ENCODE measurements at places on chromosomes 5 and 9. TPM values are rescaled to one million over a fixed set of nuclear protein-coding genes. Genes with fewer than 3 reads are reported as not detected.
A peak's percentile ranks its signal among the peaks of the same experiment; 100 is the strongest.

Gene GRPEL2
- total RNA-seq = 19.4 TPM

DNA sequence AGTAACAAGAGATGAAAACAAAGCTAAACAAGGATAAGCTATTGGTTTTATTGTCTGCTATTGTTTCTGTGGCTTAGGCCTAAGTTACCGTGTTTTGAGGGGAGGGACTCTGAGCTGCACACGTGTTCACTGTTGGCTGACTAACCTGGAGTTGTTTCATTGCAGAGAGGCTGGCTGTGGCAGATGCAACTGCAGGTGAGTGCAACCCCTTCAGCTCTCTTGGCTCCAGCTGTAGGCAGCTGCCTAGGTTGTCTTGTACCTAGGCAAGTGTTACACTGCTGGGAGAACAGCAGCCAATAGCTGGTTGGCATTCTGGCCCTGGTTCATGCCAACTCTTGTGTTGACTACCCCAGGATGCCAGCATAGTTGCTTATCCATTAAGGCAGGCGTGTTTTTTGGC is 17.6 kb upstream of the MATR3 start:
- DNase-seq = no peak

Gene CREB3
- 68.4 TPM for total RNA-seq

DNA sequence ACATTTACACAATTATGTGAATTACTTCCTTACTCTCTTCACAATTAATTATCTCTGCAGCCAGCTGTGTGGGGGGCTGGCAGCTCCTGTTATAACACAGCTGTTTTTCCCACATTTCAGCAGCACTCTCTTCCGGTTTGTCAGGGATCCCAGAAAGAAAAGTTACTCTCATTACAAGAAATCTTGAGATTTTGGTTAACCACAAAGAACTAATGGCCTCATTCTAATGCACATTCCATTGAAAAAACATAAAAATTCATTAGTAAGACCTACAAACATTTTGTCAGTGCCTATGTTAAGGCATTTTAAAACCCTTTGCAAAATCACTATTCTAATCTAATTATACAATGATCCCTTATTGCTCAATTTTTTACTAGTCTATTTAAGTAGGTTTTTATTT is 64.1 kb downstream of the PDE4D start:
- DNase-seq = peak; percentile 76

DNA sequence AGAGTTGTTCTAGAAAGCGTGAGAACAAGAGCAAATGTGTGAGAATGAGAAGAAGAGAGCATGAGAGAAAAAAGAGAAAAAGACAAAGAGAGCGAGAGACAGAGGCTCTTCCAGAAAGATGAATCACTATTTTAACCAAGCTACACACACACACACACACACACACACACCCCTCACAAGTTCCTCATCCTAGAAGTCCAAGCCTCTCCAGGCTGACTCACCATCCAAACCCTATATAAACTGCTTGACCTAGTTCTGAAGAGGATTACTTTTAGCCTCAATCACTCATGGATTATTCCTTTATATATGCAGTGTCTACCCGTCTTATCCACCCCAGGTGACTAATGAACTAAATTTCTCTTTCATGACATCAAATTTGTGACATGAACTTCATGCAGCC is 37.6 kb downstream of the C9orf57 start:
- peak; percentile 52 for DNase-seq

DNA sequence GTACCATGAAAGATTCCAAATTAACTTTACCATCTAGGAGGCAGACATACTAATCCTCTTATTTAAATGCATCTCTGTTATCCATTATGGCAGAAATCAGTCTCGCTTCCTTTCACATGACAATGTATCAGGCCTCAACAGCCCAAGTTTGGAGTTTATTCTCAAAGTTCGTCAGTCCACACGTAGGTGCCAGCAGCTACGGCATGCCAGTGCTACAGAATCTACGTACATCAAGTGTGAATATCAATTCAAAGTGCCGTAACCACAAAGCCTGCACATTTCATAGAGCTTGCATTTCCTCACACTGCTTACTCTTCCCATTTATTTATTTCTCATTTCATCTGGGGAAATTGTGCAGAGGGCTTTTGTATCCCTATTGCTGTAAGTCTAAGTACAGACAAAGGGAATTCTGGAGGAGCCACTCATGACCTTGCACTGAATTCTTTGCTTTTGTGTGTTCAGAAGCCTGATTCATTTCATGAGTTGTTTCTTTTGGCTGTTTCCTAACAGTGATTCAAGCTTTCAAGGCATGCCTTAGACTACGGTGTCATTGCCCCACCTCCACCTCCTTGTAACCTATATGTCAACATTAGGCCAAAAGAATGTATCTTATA is 10.0 kb downstream of the ENC1 start:
- peak; percentile 47 for DNase-seq

DNA sequence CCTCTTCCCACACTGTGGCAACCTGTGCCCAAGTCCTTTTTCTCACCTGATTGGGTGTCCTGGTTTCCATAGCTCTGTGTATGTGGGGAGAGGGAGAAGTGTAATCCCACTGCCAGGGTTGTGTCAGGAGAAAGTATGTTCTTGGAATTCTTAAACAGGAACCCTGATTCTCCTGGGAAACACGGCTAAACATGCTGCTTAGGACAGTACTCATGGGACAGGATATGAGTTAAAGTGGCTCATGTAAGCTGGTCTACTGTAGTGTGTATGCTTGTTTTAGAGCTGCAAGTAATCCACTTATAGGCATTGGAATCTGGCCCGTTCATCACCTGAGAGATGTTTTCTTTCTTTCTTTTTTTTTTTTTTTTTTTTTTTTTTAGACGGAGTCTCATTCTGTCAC is 23.9 kb downstream of the ARHGEF28 start:
- no peak for DNase-seq

- no peak for DNase-seq
Observed at GRCh38 chr5:22699319-22699718, 153.8 kb downstream of the CDH12 start.

DNA sequence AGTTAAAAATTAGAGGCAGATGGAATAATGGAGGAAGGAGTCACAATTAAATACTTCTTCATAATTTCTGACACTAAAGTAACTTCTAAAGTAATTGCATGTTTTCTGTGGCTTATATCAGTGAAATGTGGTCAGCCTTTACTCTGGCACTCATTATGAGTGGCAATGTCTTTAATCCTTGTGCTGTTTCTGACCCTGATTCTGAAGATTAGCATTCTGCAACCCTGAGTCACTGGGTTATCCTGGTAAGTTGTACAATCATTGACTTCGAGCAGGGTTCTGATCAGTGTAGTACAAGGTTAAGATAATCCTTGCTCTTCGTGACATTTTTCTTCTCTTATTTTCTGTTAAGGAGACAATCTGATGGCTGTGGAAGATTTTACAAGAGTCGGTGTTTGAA is 379.4 kb upstream of the RORB start:
- no peak for DNase-seq

Gene OR1N1
- total RNA-seq = not detected

DNA sequence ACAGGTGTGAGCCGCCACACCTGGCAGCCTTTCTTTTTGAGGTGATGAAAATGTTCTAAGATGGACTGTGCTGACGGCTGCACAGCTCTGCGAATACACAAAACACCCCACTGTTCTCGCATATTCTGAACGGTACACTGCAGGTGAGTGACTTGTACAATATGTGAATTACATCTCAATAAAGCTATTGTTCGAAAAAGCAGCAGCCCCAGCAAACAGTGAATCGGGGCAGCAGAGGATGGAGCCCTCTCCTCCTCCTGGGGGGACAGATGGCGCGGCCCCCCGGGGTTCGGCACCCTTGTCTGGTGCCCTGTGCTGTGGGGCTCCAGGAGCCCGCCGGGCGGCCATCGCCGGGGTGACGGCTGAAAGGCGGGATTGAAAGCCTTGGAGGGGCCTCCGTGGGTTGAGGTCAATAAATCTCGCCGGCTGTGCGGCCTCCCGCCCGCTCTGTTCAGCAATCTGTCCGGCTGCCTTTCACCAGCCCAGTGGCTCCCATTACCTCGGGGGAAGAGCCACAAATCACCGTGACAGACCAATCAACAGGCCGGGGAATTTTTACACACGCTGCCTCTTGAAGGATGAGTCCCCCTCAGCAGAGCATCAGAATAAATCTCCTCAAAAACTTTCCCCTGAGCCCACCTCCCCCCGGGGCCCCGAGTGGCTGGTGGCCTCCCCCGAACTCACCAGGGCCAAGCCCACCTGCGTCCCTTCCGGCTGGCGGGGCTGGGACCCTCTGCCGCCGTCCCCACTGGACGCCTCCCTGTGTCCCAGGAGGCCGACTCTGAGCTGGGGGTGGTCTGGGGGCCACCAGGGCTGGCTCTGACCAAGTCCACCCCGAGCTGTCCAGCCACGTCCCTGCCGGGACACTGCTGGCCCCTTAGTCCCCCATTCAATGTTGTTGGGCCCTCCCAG is 37.8 kb upstream of the TMEM250 start:
- DNase-seq = no peak

GRCh38 chr9:97860451-97861147 is 7.6 kb downstream of the FOXE1 start:
- DNase-seq = no peak

DNA sequence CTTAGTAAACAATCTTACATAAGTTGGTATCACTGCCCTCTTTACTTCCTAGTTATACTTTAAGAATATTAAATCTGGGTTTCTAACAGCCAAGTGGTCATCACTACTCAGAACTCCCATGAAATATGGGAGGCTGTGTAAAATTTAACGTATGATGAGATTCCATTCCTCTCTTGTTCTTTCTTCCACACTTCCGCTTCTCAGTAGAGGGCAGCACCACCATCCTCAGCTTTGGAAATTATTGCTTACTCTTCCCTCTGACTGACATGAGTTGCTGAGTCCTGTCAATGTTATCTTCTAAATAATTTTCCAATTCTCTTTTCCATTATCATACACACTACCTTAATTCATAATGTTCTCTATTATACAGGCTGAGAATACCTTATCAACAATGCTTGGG is 194.0 kb downstream of the RFX3 start:
- DNase-seq = no peak

Gene FOXI1
- total RNA-seq = not detected

DNA sequence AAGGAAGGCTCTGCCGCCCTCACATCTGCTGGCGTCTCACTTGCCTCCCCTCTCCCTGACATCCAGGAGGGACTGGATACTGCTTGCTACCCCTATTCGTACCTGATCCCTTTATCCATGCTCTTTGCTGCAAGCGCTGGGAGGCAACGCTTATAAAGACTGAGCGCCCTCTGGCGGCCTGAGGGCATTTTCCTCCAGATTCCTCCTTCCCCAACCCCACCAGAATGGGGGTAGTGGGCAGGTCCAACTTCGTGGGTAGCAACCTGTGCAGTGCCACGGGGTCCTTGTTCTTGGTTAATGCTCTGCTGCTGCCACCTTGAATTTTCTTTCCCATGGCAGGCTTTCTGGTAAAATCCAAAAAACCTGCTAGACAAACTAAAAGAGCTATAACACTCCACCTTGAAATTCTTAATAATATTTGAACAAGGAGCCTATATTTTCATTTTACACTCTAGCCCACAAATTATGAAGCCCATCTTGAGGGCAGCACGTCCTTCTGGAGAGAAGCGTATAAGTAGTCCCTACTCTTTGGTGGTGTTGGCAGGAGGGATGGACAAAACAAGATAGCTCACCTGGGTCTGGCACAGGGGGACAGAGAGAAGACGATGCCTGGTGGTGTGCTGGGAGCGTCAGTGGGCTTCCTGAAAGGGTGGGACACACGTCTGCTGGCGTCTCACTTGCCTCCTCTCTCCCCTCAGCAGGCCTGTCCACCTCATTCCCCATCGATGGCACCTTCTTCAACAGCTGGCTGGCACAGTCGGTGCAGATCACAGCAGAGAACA is 52.5 kb downstream of the JADE2 start:
- peak; percentile 69 for DNase-seq

GRCh38 chr5:155826611-155827507 is 500.1 kb upstream of the SGCD start:
- DNase-seq = no peak

GRCh38 chr5:177427211-177427822 is 841 bp downstream of the GRK6 start:
- DNase-seq = peak; percentile 20

DNA sequence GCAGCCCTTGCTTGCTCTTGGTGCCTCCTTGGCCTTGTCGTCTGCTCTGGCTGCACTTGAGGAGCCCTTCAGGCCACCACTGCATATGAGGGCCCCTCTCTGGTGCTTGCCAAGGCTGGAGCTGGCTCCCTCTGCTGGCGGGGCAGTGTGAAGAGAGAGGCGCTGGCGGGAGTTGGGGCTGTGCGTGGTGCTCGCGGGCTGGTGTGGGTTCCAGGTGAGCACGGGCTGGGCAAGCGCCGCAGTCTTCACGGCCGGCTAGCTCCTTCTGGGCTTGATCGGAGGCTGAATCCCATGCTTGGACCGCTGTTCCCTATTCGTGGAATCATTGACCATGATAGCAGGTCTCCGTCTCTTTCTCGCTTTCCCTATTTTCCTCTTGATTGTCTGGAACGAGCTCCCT is 56.5 kb downstream of the XRCC4 start:
- DNase-seq = no peak

Gene PCSK5
- 0.36 TPM for total RNA-seq

DNA sequence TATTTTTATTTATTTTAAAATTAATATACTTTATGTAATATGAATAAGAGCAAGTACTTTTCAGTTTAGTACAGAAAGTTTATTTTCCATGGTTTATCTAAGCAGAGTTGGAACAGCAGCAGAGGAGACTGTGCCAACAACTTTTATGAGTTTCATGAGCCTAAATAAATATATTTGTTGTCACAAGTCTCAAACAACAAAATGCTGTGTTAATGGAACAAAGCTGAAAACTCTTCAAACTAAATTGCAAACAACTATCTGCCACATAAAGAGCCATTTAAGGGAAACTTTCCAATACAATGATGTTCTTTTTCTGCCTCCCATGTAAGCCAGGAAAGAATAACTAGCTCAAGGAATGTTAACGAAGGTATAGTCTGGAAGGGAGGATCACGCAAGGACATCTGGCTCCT is 96.1 kb downstream of the FBN2 start:
- DNase-seq = no peak

GRCh38 chr5:171426266-171426665 is 6.8 kb downstream of the FGF18 start:
- DNase-seq = no peak

- DNase-seq = peak; percentile 58
Observed at GRCh38 chr9:35517131-35517530, 27.2 kb downstream of the RUSC2 start.

Gene STPG3
- not detected for total RNA-seq

Gene HMGCS1
- total RNA-seq = 18.9 TPM

- peak; percentile 88 for DNase-seq
Observed at GRCh38 chr5:88732181-88732633, 150.8 kb downstream of the MEF2C start.

Gene OTP
- under 0.01 TPM for total RNA-seq

Gene PHF24
- not detected for total RNA-seq

GRCh38 chr5:174729075-174729680 is 4.8 kb downstream of the MSX2 start:
- no peak for DNase-seq

Gene EIF4E1B
- not detected for total RNA-seq

Gene SPATA31A7
- total RNA-seq = not detected

Measured in RPMI7951 (cell line).